ENCODE measurements at places on chromosomes 7 and 10.

DNA sequence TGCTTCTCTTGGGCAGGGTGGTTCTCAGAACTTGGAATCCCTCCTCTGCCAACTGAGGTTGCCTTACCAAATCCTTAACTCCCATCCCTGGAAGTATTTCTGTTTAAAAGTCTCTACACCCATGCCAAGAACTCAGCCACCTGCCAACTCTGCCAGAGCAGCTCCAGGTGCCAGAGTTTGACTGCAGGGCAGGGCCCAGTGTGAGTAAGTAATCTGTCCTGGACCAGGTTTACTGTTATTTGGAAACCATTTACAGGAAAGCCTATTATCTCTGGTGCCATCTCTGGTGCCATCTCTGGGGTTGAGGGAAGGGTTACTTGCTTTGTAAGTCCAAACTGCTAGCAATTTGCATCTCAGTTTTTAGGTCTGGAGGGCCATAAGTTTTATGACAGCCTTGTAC lies 2.5 kb downstream of the TSPAN15 start:
- DNase-seq: no peak

DNA sequence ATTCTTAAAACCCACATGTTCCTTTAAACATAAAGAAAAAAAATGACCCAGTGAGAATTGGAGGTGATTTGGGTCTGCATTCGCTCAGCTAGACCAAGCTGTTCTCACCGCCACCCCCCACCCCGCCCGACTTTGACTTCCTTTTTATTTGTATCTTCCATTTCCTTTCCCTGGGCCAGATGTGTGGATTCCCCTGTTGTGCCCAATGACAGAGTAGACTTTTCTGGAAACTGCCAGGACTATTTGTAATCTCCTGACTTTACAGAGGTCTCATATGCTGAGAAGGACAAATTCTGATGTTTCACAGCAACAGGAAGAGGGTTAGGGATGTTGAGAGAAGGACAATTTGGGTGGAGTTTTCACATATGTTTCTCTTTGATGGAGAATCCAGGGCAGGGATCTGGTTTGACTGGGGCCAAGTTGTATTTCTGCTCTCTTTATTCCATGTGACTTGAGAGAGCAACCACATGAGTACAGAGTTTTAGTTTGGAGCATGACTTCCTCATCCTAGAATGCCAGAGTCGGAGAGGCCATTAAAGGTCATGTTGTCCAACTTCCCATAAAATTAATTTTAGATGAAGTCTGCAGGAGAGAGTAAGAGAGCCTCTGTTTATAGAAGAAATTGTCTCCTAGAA lies 1023.2 kb downstream of the LRMDA start:
- no peak for DNase-seq

DNA sequence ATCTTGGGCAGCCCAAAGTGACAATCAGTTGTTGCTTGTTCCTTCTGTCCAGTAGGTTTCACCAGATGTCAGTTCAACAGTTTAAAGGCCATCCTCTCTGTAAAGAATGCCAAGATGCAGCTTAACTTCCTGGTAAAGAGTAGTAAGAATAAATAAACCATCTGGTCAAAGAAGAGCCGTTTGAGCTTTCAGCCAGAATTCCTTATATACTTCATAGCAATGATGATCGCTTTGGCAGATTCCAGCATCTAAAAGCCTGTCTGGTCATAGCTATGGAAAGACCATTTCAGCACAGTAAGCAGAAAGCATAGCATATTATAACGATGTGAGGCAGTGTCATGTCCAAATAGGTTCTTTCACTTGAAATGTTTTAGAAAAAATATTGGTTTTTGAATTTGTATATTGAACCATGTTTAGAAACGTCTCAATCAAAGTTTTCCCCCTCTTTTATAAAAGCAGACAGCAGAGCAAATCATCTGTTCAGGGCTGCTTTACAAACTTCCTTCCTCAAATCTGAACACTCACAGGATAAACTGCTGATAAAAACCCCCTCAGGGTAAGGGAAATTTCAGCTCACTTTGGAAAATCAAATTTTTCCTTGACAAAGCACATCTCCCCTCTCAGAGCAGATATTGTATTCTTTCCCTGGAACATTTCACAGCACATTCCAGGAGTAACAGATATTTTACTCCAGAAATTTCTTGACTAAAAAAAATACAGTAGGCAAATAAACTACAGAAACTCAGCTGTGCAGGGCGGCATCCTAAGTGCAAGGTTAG lies 184.1 kb downstream of the NOC3L start:
- DNase-seq: no peak

DNA sequence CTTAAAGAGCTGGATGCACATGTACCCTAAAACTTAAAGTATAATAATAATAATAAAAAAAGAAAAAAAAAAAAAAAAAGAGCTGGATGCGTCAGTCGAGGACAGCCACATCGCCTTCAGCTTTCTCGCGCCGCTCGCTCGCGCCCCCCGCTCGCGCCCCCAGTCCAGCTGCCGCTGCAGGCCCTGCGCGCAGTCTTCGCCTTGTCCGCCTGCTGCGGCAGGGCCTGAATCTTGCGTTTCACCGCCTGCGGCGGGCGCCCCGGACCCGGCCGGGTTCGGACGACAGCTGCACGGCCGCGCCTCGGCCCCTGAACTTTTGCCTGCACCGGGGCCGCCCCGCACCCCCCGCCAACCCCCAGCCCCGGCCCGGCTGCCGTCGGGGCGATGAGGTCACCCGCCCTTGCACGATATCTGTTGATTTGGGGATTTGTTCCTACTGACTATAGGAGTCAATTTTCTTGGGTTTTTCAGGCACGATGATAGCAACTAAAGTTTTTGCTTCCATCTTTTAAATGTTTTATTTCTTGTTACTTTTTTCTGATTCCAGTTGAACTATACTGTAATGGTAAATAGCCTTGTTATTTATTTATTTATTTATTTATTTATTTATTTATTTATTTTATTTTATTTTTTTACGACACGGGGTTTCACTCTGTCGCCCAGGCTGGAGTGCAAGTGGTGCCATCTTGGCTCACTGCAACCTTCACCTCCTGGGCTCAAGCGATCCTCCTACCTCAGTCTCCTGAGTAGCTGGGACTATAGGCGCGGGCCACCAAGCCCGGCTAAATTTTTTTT lies 33.5 kb upstream of the CPN1 start:
- DNase-seq: no peak

- DNase-seq: no peak
Measured at GRCh38 chr7:46459942-46460341, 538.9 kb upstream of the IGFBP3 start.

- DNase-seq: no peak
Measured at GRCh38 chr10:114605155-114605797, 52.8 kb downstream of the ABLIM1 start.

DNA sequence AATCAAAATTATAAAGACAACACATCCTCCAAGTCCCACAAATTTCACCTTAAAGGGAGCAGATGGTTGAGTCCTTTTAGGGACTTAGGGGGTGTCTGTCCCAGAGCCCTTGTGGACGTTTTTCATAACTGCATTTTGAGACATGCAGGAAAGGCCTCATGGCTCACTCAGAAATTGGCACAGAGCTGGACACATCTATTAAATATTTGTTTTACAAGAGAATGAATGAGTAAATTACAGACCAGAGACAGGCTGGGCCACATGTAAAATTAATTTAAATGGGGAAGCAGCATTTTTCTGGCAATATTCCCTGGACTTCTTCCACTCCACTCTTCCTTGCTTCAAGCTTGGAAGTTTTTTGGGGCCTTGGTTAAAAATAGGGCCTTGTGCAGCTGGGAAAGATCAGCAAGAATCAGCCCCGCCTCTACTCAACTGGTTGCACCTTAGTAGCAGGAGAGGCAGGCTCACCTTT lies 20.0 kb downstream of the LAMB1 start:
- no peak for DNase-seq

- no peak for DNase-seq
Measured at GRCh38 chr10:78730754-78731153, 338.0 kb upstream of the ZMIZ1 start.

DNA sequence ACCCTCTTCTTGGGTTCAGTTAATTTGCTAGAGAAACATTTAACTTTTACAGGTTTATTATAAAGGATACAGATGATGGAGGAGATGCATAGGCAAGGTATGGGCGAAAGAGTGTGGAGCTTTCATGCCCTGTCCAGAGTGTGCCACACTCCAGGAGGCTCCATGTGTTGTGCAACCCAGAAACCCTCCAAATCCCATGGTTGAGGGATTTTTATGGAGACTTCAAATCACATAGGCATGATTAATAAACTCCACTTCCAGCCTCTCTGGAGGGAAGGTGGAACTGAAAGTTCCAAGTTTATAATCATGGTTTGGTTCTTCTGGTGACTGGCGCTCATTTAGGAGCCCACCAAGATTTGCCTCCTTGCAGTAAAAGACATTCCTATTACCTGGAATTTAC lies 159.9 kb downstream of the PHTF2 start:
- no peak for DNase-seq

GRCh38 chr7:34900891-34901513 lies 136.3 kb downstream of the DPY19L1 start:
- no peak for DNase-seq

- no peak for DNase-seq
Measured at GRCh38 chr10:102859911-102860310, 5.9 kb downstream of the BORCS7 start.

DNA sequence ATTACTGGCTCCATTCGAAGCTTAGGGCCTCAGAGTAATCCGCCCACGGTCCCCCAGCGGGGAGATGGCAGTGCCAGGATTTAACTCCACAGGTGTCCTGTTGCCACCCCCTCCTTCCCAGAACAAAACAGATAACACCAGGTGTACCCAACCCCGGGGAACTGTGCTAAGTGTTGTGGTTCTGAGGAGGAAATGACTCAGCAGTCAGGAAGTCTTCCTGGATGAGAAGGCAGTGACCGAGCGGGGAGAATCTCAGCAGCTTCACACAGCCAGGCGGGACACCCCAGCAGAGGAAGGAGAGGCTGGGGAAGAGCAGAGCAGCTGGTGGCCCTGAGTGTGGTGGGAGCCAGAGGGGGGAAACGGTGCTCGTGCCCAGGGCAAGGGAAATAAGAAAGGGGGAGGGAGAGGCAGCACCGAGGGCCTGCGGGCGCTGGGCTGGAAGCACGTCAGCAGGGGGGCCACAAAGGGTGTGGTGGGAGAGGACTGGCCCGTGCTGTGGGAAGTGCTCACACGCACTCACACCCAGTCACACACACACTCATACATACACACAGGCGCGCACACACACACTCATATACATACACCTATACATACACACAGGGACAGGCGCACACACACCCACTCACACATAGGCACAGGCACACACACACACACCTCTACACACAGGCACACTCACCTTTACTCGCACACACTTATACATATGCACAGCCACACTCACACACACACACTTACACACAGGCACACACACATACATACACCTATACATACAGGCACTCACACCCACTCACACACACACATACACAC lies 59.8 kb upstream of the CHST15 start:
- DNase-seq: no peak

GRCh38 chr10:30728766-30729165 lies 99.2 kb upstream of the LYZL2 start:
- DNase-seq: no peak

DNA sequence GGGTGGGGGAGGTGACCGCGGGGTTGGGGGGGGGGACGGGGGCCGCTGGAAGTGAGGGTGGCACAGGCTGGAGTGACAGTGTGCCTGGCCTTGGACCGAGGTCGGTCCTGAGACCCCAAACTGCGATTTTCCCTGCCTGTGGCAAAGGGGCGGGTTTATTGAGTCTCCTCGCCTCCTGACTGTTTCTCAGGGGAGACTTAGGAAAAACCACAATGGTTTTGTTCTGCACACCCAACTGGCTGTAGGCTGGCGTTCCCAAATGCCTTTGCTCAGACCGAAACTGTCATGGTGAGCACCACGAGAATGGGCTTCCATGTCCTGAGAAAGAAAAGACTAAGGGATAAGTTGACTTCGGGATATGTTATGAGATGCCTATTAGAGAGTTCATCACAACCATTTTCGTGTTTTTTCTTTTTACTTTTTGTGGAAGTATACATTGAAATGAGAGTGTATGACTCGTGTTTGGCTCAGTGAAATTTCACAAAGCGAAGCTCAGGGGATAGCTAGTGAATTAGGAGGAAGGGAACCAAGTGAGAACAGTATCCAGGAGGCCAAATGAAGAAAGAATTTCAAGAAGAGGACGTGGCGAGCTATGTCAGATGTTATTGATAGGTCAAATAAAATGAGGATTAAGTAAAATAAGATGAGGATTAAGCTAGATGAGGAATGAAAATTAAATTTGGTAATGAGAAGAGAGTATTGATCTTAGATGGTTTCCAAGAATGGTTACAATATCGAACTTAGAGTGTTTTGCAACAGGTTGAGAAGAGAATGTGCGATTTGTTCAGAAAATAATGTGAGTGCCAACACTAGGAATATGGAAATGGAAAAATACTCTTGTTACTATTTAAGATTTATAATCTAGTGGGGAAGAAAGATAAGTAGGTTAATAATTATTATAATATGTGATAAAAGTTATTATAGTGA lies 918 bp downstream of the NET1 start:
- no peak for DNase-seq

GRCh38 chr10:101933976-101934375 lies 90.4 kb upstream of the KCNIP2 start:
- no peak for DNase-seq

GRCh38 chr7:155814316-155815276 lies 2.3 kb upstream of the SHH start:
- no peak for DNase-seq

DNA sequence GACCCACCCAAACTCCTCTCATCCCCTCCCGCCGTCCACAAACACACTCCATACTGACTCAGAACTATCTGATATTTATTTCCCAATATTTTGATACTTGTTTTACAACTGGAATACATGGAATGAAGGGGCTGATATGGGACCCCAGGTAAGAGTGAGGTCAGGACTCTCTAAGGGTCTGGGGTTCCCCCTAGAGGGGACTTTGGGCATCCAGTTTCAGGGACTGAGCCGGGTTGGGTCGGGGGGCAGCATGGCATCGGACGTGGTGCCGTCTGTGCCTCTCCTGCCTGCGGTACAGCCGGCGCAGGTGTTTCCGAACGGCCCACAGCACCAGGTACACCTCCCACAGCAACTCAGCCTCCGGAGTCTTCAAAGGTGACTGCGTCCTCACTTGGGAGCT lies 7.5 kb downstream of the SPACDR start:
- no peak for DNase-seq

Data from NCI-H1930 (cell line).